ENCODE measurements at places on chromosomes 12 and 14. TPM values are rescaled to one million over a fixed set of nuclear protein-coding genes. Genes with fewer than 3 reads are reported as not detected.

DNA sequence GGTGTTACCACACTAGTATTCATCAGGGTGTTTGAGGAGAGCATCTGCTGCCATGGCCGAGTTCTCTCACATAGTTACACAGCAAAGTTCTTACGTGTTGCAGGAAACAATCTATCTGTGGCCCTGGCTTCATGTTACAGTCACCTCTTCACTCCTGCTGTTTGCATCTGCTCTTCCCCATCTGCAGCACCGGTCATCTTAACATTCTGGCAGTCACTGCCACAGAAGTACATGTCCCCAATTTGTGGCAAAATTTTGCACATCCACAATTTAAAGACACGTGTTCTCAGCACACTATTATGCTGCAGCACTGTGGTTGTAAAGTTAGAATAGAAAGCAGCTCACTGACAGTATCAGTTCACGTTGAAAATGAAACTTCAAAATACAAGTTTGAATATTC is 23.2 kb downstream of the MAPK1IP1L start:
- DNase-seq = no peak

DNA sequence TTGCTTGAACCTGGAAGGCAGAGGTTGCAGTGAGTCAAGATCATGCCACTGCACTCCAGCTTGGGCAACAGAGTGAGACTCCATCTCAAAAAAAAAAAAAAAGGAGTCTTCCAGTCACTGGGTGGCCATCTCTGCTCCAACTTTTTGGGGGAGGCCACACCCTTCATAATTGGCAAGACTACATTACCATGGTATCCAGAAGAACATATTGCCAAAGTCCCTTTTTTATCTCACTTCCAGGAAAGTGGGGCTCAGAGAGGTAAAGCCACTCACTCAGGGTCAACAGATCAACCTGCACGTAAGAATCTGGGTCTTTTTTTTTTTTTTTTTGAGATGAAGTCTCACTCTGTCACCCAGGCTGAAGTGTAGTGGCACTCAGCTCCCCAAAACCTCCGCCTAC is 5.0 kb upstream of the CD63 start:
- DNase-seq = no peak

DNA sequence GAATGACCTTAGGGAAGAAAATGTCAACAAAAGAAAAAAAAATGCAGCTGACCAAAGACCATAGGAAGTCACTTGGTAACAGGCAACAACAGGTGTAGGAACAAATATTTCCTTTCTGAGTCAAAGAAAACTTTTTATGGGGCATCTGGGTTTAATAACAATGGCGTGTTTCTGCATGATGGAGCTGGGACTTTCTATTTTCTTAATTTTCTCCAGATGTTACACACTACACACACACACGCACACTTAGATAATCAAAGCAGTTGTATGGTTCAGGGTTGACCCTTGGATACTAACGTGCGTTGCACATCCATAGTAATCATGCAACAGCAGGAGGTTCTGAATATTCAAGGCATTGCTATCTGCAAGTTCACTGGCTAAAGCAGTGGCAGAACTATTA is 47.9 kb upstream of the NTF3 start:
- DNase-seq = no peak

- no peak for DNase-seq
These were observed 3.4 kb upstream of the LGMN start for GRCh38 chr14:92751819-92752218.

DNA sequence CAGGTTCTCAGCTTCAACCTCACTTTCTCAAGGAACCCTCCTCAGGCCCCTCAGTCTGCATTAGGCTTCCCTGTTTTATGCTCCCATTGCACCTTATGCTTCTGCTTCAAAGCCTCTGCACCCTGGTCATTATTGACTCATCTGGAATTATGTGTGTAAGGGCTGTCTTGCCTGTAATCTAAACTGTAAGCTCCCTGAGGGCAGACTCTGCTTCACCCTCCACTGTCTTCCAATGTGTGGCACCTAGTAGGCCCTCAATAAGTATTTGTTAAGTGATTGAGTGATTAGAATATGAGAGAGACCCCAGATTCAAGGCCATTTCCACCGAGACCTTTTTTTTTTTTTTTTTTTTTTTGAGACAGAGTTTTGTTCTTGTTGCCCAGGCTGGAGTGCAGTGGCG is 79.1 kb downstream of the VCPKMT start:
- DNase-seq = no peak

DNA sequence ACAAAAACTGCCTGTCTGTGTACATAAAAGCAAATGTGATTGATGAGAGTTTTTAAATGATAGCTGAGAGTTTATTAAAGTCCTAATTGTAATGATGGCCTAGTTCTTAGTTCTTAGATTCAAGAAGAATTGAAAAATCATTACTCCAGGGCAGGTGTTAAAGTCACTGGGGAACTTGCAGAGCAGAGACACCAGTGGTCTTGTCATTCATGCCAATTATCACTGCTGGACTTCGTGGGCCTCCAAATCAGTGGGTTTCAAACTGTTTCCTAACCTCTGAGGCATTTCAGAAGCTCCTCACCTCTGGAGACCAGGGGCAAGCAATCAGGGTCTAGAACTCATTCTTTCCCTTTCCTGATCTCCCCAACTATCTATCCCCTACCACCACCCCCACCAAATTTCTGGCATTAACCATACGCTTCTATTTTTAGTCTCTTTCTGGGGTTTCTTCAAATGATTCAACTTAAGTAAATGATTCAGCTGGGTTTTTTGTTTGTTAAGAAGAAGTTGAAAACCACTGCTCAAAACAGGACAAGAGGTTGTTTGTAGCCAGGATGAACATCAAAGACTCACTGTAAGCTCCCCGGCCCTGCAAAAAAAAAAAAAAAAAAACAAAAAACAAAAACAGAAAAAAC is 80.1 kb downstream of the CEP83 start:
- DNase-seq = no peak

- no peak for DNase-seq
These were observed 217.6 kb downstream of the TMTC2 start for GRCh38 chr12:82904219-82904790.

GRCh38 chr12:17949558-17950141 is 140.3 kb downstream of the RERGL start:
- DNase-seq = no peak

GRCh38 chr12:123071099-123071800 is 79.6 kb downstream of the PITPNM2 start:
- no peak for DNase-seq

DNA sequence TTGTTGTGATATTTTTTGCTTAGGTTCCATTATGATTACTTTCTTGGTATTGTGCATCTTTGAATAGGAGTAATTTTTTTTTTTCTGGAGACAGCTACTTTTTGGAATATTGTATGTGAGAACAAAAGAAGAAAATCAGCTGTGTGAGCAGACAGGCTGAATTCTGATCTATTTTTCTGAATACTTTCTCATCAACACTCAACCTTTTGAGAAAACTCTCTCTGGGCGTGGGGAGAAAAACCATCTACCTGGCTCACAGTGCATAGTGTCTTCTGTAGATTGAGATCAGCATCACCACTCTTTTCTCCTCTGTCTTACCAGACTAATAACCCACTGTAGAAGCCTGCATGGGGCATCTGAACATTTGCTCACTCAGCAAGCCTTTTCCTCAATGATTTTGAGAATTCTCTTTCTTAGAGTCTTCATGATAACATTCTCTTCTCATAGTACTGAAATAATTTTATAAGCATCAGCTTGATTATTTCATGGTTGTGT is 3.3 kb downstream of the PIK3C2G start:
- DNase-seq = no peak

DEGS2 gene
- 4.9 TPM for total RNA-seq

AMDHD1 gene
- total RNA-seq = 0.54 TPM
